ENCODE measurements at places on chromosomes 2 and 18. TPM values are rescaled to one million over a fixed set of nuclear protein-coding genes. Genes with fewer than 3 reads are reported as not detected.

The SCN7A gene
- total RNA-seq = not detected

DNA sequence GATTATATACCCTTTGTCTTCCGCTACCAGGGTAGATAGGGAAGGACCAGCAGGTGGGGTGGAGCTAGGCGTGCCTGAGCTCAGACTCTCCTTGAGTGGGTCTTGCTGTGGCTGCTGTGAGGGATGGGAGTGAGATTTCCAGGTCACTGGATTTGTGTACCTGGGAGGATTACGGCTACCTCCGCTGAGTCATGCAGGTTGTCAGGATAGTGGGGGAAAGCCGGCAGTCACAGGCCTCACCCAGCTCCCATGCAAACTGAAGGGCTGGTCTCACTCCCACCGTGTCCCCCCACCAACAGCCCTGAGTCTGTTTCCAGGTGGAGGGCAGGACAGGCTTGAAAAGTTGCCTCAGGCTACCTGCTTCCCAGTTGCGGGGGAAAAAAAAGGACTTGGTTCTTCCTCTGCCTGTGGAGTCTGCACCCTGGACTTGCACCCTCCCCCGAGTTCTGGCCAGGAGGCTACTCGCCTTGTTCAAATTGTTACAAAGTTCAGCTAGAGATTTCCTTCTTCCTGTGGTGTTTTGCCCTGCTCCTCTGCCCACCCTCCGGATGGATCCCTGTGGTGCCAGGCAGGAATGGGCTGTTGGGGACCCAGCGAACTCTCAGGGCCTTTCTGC lies 268.3 kb downstream of the VAPA start:
- no peak for DNase-seq

GRCh38 chr2:113080134-113080533 lies 12.4 kb downstream of the IL1F10 start:
- peak; percentile 61 for DNase-seq

GRCh38 chr18:57095884-57096283 lies 51.0 kb upstream of the BOD1L2 start:
- no peak for DNase-seq

The GPR35 gene
- 23.8 TPM for total RNA-seq

The MSTN gene
- total RNA-seq = not detected
